Stimulated activated CD8-positive, alpha-beta memory T cell treated with anti-CD3 and anti-CD28 coated beads, Interleukin-2, amount 100 ng/mL, for 48 hours (primary cell): ENCODE measurements at places on chromosomes 5 and 9.

DNA sequence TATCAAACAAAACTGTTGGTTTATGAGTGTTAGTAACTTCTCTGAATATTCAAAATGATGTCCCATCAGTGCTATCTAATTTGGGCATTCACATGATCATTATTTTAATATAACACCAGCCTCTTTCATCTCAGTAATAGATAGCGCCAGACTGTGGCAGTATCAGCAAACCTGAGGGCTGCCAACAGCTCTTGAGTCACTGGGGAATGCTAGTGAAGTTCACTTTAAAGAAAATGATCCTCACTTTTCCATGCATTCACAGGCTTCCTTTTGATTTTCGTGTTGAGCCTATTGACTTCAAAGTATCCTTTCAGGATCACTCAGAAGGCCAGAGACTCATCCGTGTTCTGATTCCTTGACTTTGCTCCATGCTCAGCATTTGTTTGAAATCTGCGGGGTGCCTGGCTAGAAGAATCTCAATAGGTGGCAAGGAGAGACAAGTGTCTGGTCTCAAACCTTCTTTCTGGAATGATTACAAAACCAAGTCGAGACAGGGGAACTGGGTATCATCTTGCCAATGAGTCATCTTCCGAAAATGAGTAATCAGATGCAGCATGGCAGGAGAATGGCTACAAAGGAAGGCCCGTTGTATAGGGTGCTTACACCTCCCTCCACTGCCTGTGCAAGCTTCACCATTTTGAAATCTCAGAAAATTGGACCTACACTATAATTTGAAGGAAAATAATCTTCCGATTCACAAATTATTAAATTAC, 509.1 kb downstream of the RASEF start:
- DNase-seq, result no peak

GRCh38 chr5:149227168-149227826, 44.4 kb upstream of the AFAP1L1 start:
- no peak for DNase-seq

DNA sequence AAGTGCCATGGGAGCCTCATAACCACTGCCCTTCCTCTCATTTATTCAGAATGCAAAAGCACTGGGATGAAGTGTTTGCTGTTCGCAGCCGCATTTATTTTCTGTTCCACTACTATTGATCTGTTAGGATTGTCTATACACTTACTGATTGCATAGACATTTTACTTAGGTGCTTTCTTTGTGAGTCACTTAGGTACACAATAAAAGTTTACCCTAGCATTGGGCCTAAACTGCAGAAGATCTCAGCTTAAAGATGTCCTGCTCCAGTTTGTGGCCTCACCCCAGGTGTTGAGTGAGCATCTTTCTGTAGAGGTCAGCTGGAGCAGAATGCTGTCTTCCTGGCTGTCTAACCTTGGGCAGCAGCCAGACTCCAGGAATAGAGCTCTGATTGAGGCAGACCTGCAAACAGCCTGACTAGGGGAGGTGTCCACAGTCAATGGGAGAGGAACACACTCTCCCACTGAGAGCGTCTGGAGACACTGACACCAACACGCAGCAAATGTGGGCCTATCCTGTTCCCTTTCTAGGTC, 54.0 kb downstream of the GPR21 start:
- no peak for DNase-seq

GRCh38 chr5:71778678-71779276, 59.7 kb downstream of the CARTPT start:
- DNase-seq, result no peak

GRCh38 chr5:133382661-133383579, 229.4 kb downstream of the FSTL4 start:
- DNase-seq, result no peak

- DNase-seq, result no peak
These were observed 115.6 kb downstream of the CDK5RAP2 start for GRCh38 chr9:120464176-120464886.

- DNase-seq, result no peak
These were observed 7.7 kb upstream of the DPM2 start for GRCh38 chr9:127945338-127945737.

DNA sequence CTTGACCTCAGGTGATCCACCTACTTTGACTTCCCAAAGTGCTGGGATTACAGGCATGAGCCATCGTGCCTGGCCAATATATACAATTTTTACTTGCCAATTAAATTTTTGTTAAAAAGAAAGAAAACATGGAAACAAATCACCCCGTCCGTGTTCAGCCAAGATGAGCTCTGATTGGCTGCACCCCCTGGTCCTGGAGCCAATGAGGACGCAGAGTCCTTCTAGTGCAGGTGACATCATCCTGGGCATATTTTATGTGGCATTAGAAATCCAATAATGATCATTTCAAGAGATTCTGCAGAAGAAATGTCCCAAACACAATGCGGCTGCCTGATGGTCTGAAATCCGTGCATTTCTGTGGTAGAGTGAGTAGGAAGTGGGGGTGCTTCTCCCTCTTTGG, 159.5 kb downstream of the GAPVD1 start:
- DNase-seq, result no peak

DNA sequence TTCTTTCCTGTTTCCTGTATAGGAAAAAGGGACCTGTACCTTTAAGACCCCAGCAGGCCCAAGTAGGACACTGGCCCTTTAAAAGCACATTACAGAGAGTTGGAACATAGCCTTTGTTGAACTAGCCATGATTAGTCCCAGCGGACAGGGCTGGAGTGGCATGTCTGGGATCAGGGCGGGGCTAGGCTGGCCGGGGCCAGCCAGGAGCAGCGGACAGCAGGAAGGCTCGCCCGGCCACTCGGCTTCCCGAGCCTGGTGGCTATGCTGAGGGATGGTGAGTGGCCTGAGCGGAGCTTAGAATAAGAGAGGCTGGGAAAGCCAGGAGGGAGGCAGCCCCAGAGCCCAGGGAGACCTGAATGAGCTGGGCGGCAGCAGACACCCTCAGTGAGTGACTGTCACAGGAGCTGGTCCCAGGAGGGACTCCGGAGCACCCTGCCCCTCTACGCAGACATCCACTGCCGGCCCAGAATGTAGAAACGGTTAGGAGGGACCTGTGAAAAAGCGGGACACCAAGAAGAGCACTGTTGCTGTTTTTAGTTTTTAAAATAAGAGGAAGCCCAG, 92.1 kb downstream of the DAB2IP start:
- DNase-seq, result no peak
